Inflammatory macrophage (primary cell): ENCODE measurements at places on chromosomes 4 and X.

GRCh38 chr4:154164931-154165839, 326.4 kb downstream of the DCHS2 start:
- DNase-seq, result no peak

GRCh38 chr4:156169011-156169410, 215.3 kb upstream of the CTSO start:
- DNase-seq, result no peak

DNA sequence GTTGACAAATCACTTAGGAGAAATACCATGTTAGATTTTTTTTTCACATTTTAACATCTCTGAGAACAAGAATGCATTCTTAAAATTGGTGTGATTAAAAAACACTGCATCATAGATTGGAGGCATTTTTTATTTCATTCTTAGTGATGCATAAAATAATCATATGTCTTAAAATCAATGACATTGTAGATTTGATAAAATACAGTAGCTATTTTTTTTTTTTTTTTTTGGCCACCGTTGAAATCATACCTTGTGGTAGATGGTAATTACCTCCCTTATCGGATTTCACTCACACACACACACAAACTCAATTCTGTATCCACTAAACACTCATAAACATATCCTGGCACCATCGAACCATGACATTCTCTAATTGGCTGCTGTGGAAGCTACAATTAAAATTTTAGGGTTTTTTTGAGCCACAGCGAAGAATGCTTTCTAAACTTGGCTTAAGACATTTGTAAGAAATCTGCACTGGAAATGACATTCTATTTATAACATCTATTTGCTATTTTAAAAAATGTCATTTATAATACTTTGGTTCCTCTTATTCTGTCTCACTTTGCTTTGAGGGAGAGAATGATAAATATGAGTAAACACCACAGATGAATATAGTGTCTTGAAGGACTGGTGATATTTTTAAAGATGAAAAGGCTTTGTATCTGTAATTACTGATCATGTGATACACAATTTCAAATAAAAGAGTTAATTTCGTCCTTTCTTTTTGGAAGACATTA, 60.1 kb downstream of the CCSER1 start:
- no peak for DNase-seq

GRCh38 chr4:92182006-92182735, 121.6 kb upstream of the GRID2 start:
- DNase-seq, result no peak

GRCh38 chrX:152725409-152725808, 8.1 kb downstream of the CSAG1 start:
- DNase-seq, result no peak

GRCh38 chrX:70336767-70337166, 46.9 kb downstream of the KIF4A start:
- no peak for DNase-seq

DNA sequence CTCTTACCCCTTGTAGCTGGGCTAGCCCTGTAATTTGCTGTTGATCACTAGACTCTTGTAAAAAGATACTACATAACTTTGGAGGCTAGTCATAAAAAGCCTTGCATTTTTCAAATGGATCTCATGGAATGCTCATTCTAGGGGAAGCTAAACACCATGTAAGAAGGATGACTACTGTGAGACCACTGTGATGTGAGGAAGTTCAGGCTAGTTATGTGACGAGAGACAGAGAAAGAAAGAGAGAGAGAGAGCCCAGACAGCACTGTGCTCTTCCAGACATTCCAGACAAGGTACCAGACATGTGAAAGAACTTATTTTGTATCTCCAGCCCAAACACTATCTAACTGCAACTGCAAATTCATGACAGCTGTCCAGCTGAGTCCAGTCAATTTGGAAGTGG, 404.6 kb upstream of the PITX2 start:
- DNase-seq, result no peak

DNA sequence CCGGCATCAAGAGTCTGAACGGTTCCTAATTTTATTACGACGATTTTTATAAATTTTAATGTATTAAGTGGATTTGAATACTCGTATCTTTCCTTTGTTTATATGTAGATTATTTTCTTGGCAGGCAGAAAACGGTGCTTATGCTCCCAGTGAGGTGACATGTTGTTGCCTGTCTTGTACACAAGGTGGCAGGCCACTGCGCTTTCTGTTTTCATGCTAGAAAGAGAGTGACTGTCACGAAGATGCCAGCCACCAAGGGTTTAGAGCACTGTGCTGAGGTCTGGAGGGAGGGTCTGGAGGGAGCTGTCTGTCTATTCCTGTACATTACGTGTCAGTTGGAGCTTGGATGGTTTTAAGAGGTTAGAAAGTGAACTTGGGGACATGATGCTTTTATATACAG, 87.7 kb downstream of the SHROOM2 start:
- peak; percentile 22 for DNase-seq

GRCh38 chrX:150621652-150622051, 53.2 kb downstream of the MTM1 start:
- no peak for DNase-seq

- DNase-seq, result no peak
Measured at GRCh38 chr4:174628191-174628590, 105.9 kb upstream of the HPGD start.

- no peak for DNase-seq
Measured at GRCh38 chrX:140149761-140150160, 184.4 kb upstream of the CXorf66 start.

DNA sequence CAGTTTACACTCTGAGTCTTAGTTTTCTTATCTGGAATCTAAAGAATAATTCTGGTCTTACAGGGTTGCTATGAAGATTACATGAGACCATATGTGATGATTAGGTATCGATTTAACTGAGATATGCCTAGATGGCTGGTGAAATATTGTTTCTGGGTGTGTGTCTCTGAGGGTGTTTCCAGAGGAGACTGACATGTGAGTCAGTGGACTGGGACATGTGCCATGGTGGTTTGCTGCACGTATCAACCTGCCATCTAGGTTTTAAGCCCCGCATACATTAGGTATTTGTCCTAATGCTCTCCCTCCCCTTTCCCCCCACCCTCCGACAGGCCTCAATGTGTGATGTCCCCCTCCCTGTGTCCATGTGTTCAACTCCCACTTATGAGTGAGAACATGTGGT, 186.0 kb upstream of the CXorf66 start:
- no peak for DNase-seq

GRCh38 chr4:176363072-176363471, 43.3 kb downstream of the SPCS3 start:
- DNase-seq, result no peak

GRCh38 chr4:165678236-165678935, 194.7 kb upstream of the TLL1 start:
- no peak for DNase-seq

DNA sequence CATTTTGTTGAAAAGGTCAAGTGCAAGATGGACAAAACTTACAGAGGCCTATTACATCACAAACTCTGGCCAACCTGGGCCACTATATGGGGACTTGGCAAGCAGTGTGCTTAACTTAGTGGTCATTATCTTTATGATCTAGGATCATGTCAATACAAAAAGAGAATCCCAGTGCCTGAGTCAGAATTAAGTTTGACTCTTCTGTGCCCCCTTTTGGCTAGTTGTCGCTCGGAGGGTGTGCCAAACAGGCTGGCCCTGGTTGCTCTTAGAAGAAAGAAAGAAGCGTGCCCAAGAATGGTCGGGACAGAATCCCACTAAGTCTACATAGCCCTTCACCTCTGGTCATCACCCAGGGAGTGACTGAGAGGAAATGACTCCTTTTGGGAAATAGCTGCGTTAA, 100.1 kb downstream of the EIF4E start:
- no peak for DNase-seq

DNA sequence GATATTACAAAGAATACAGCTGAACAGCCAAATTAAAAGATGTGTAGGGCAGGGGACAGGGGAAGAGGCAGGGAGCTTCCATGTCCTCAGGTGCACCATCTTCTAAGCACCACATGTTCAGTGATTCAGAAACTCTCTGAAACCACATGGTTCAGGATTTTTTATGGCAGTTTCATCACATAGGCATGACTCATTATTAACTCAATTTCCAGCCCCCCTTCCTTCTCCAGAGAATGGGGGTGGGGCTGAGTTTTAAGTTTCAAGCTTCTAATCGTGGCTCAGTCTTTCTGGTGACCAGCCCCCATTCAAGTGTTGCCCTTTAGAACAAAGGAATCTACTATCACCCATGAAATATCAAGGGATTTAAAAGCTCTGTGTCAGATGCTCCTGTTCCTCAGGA, 317.8 kb upstream of the GALNT7 start:
- no peak for DNase-seq

DNA sequence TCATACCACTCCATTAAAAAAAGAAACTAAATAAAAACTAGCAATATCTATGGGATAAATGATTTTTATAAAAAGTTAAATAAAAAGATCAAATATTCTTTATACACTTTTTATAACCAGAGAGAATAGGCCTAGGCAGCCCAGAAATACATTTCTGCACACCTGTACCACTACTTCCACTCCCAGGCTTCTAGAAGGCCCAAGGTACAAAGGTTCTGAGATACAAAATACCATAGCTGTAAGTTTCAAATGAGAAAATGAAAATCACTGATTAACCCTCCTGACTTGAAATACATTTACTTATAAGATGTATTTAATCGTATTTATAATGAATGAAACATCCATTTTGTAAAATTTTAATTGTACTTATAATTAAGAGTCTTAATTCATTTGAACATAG, 226.5 kb upstream of the MAB21L2 start:
- DNase-seq, result no peak

DNA sequence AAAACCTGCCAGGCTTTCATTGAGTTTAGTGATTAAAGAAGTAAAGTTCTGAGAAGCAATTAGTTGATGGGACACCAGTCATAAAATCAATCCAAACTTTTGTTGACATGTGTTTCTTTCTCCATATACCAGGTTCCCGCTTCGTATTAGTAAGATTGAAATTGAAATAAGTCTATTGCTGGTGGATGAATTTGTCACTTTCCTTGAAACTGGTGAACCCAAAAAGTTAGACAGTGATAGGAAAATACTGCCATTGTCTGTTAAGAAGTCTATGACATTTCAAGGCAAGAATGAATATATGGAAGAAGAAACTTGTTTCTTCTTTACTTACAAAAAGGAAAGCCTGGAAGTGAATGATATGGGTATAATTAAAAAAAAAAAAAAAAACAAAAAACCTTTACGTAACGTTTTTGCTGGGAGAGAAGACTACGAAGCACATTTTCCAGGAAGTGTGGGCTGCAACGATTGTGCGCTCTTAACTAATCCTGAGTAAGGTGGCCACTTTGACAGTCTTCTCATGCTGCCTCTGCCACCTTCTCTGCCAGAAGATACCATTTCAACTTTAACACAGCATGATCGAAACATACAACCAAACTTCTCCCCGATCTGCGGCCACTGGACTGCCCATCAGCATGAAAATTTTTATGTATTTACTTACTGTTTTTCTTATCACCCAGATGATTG, at the start of gene CD40LG:
Gene CD40LG (plus strand): TSS at position 482 of the 684 bp plus-strand sequence. CDS start 91 bp downstream, at position 573.
- no peak for DNase-seq

- DNase-seq, result peak; percentile 88
Measured at GRCh38 chr4:184331268-184331995, 113.8 kb upstream of the ENPP6 start.

DNA sequence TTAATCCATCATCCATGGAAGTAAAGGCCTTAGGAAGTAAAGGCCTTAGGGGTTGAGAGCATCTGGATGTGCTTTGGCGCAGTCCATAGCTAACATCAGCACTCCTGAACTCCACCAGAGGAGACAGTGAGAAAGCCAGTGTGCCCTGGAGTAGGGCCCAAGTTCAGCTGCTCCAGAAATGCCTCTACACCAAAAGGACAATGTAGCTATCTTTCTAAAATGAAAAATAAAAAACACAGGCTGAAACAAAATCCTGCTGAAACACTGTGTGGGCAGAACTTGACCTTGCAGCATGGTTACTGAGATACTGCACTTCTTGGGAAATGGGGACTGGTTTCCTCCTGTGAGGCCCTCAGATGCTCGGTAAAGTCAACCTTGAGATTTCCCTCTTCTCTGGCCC, 29.3 kb downstream of the SH3RF1 start:
- DNase-seq, result peak; percentile 21

DNA sequence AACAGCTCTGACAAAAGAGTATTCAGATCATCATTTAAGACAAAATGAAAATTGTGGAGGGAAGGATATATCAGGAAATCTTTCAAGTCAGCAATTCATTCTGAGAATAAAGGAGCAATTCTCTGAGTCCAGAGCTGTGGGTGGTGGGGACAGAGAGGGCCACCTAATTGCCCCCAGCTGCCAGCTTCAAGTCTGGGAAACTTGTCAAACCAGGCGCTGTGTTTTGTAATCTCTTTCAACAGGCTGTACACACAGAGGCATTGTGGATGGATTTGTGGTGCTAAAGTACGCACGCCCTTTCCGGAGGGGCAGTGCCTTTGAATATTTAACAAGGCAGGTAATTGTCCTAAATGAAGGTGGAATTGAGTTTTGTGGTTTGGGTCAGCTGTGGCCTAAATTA, 591.1 kb upstream of the BOD1L1 start:
- DNase-seq, result no peak

- no peak for DNase-seq
Measured at GRCh38 chr4:90852237-90852636, 725.0 kb downstream of the CCSER1 start.

DNA sequence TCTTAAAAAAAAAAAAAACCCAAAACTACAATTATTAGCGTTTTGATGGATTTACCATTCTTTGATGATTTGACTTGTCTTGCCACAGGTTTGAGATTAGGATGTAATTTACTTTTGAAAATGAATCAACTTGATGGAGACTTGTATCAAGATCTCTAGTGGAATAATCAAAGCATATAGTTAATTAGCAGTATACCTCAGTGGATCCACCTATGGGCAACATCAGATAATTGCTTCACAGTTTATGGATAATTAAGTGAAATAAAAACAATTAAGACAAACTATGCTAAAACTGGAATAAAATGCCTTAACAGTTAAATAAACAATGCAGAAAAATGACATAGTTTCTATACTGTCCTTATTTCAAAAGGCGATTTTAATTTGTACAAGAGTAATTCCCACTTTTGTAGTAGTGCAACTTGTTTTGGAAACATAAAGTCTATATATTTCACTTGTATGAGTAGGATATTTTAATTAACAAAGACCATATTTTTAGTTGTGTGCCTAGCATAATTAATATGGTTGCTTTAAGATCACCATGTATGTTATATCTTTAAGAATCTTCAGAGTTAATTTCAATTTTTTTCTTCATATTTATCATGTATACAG, 4.2 kb downstream of the CPEB2 start:
- DNase-seq, result no peak

DNA sequence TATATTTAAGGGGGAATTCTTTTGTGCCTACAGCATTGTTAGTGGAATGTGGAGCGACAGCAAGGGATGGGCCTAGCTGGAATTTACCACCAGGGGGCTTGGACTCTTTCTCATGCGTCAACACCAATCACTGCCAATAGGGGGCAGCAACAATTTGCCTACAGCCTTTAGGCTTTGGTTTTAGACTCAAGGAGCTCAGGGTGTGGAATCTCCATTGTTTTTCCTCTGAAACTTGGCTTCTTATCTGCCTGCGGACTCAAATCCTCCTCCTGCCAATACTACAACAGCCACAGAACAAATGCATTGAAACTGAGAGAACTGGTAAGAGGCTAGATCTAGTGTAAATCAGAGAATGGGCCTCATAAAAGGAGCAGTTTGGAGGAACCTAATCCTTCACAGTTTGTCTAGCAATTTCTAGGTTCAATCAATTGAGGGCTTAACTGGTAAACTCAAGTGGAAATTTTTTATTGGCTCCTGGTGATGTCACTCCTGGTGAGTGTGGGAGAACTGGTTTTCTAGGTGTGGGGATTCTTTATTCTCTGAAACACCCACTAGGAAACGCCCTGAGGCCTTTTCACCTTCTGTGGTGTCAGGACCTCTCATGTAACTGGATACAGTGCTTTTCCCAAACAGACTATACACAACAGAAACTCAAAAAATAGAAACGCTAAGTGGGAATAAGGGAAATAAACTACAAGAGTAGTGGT, 27.9 kb upstream of the TMSB4X start:
- peak; percentile 84 for DNase-seq

GRCh38 chr4:123096038-123096437, 173.6 kb upstream of the NUDT6 start:
- DNase-seq, result no peak
